ENCODE measurements at places on chromosomes 7 and 10. TPM values are rescaled to one million over a fixed set of nuclear protein-coding genes. Genes with fewer than 3 reads are reported as not detected.
A peak's percentile ranks its signal among the peaks of the same experiment; 100 is the strongest.

DNA sequence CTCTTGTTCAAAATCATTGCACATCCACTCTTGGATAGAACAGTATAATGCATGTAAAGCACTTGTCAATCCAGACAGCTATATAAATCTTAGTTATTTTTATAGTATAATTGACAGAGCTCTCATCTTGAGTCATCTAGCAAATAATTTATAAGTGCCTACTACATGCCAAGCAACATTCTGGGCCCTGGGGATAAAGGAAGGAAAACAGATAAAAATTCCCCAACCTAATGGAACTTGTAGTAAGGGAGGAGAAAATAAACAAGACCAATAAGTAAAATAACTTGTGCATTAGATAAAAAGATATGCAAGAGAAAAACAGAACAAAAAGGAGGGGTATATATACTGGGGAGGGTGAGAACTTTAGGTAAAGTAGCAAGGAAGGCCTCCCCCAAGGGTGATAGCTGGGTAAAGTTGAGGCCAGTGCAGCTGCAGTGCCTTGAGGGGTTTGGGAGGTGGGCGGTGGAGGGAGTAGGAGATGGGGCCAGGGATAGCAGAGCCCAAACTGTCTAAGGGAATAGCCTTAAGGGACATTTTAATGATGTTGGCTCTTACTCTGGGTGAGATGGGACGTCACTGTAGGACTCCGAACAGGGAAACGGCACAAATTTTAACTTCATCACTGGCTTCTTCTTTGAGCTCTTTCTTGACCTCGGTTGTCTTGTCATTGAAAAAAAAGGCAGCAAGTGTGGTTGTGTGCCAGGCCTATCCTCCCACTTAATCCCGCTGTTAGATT is 79.3 kb upstream of the SEC61G start:
- H3K4me1 ChIP-seq = no peaks in the 10 kb centered on the region
- no peak overlapping the region for H3K27ac ChIP-seq
- peaks cover 5% of the 10 kb centered on the region for H3K27me3 ChIP-seq
- H3K4me3 ChIP-seq = no peak overlapping the region
- H3K36me3 ChIP-seq = no peaks in the 10 kb centered on the region

DNA sequence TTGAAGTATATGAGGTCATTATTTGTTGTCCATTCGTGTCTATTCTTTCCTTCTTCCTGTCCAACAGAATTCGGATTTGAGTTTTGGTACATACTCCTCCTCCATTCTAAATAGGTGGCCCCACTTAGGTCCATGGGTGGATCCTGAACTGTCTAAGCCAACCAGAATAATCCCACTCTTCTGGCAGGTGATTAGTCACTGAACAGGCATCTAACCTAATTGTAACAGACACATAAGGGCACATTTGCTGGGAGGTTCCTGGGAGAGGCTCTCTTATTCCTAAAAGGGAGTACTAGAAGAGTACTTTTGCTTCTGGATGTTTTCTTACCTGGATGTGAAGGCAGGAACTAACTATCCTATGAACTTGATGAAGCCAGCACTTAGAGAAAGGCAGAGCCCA is 16.8 kb downstream of the LRRC72 start:
- no peak overlapping the region for H3K4me3 ChIP-seq
- no peaks in the 10 kb centered on the region for H3K4me1 ChIP-seq
- H3K27me3 ChIP-seq = peaks cover 2% of the 10 kb centered on the region
- no peaks in the 10 kb centered on the region for H3K36me3 ChIP-seq

The C7orf57 gene
- total RNA-seq = not detected

- H3K27me3 ChIP-seq = no peaks in the 10 kb centered on the region
- H3K27ac ChIP-seq = no peak overlapping the region
- H3K36me3 ChIP-seq = no peaks in the 10 kb centered on the region
- H3K4me3 ChIP-seq = no peak overlapping the region
- DNase-seq = peak; percentile 29
Measured at GRCh38 chr7:18278316-18278715, 217.2 kb upstream of the HDAC9 start.

The LRRC18 gene
- not detected for total RNA-seq

DNA sequence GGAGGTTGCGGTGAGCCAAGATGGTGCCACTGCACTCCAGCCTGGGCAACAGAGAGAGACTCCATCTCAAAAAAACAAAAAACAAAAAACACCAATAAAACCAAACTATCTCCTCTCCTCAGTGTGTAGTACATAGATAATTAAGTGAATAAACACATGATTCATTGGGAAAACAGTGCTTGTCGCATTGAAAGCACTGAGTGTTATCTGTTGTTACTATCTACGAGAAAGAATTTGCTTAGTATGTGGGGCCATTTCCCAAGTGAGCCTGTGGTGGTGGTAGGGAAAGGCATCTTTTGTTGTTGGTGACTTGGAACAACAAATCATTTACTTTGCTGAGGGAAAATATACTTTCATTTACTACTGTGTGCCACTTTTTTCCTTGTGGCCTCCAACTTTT is 42.6 kb downstream of the RSBN1L start:
- peak; percentile 83 for DNase-seq
- H3K4me1 ChIP-seq = peaks cover 21% of the 10 kb centered on the region
- H3K36me3 ChIP-seq = no peaks in the 10 kb centered on the region

GRCh38 chr10:127462643-127463295 is 86.3 kb upstream of the NPS start:
- H3K27ac ChIP-seq = no peak overlapping the region
- no peaks in the 10 kb centered on the region for H3K4me1 ChIP-seq
- H3K36me3 ChIP-seq = no peaks in the 10 kb centered on the region
- DNase-seq = no peak
- H3K27me3 ChIP-seq = no peaks in the 10 kb centered on the region

GRCh38 chr10:49294731-49295130 is 4.2 kb upstream of the C10orf71 start:
- H3K27me3 ChIP-seq = no peaks in the 10 kb centered on the region
- no peaks in the 10 kb centered on the region for H3K36me3 ChIP-seq
- no peak overlapping the region for H3K27ac ChIP-seq
- H3K4me1 ChIP-seq = no peaks in the 10 kb centered on the region

GRCh38 chr10:43885842-43886241 is 237.2 kb upstream of the ZNF32 start:
- H3K27me3 ChIP-seq = peaks cover 4% of the 10 kb centered on the region
- no peaks in the 10 kb centered on the region for H3K4me1 ChIP-seq

- H3K4me1 ChIP-seq = peaks cover 42% of the 10 kb centered on the region
- peak; percentile 95 for DNase-seq
- no peak overlapping the region for H3K4me3 ChIP-seq
- no peaks in the 10 kb centered on the region for H3K36me3 ChIP-seq
- no peaks in the 10 kb centered on the region for H3K27me3 ChIP-seq
Measured at GRCh38 chr7:55132890-55133551, 114.2 kb downstream of the EGFR start.

The HOXA5 gene
- 21.4 TPM for total RNA-seq

Measured in endothelial cell of umbilical vein (primary cell).